ENCODE measurements at places on chromosomes 5 and 9. TPM values are rescaled to one million over a fixed set of nuclear protein-coding genes. Genes with fewer than 3 reads are reported as not detected.

- no peak for DNase-seq
- H3K36me3 ChIP-seq = peaks cover 33% of the 10 kb centered on the region
- peak overlapping the region; percentile 83 for H3K27ac ChIP-seq
- H3K4me1 ChIP-seq = peaks cover 42% of the 10 kb centered on the region
- no peaks in the 10 kb centered on the region for H3K27me3 ChIP-seq
These were observed 941 bp downstream of the XPA start for GRCh38 chr9:97695995-97696802.

DNA sequence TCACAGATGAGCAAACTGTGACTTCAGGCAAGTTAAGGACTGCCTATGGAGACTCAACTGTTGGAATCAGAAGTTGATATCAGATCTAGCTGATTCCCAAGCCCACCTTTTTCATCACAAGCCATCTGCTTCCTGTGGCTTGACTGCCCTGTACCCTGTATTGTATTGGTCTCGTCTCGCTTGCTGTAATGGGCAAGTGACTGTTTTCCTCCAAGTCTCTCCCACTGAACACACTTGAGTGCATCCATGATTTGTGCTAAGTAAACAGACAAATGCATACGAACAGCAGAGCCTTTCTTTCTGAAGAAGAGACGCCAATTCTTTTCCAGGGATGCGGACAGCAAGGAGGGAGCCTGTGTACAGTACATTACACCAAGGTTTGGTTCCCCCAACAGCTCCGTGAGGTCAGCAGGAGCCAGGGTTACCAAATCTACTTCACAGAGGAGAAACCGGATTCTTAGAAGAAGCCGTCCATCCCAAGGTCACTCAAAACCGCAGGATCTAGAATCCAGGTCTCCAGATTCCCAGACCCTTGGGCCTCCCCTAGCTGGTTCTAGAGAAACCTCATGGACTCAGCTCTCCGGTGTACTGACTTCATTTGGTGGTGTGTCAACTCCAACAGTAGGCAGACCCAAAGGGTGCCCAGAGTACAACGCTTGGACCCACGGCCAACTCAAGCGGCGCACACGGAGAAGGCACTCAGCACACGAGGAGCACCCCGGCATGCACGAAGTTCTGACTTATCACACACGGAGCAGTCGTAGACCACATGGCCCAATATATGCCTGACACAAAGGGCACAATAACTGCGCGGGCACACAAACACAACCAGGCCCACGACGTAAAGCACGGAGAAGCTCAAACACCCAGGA lies 1.1 kb downstream of the BAG1 start:
- peak overlapping the region; percentile 98 for H3K4me3 ChIP-seq
- no peak for DNase-seq
- peaks cover 44% of the 10 kb centered on the region for H3K4me1 ChIP-seq
- peaks cover 62% of the 10 kb centered on the region for H3K36me3 ChIP-seq
- H3K27ac ChIP-seq = peak overlapping the region; percentile 96

GRCh38 chr5:178644826-178645545 lies 18.1 kb upstream of the CLK4 start:
- H3K27me3 ChIP-seq = no peaks in the 10 kb centered on the region
- no peaks in the 10 kb centered on the region for H3K36me3 ChIP-seq
- no peak overlapping the region for H3K4me3 ChIP-seq

GRCh38 chr5:171050916-171051315 lies 189.1 kb downstream of the RANBP17 start:
- no peak overlapping the region for H3K4me3 ChIP-seq
- DNase-seq = no peak
- H3K27ac ChIP-seq = no peak overlapping the region

GRCh38 chr9:134247918-134248631 lies 78.2 kb upstream of the RXRA start:
- H3K4me1 ChIP-seq = peaks cover 3% of the 10 kb centered on the region
- H3K36me3 ChIP-seq = no peaks in the 10 kb centered on the region
- no peak for DNase-seq
- no peak overlapping the region for H3K27ac ChIP-seq
- H3K27me3 ChIP-seq = peaks cover 12% of the 10 kb centered on the region
- no peak overlapping the region for H3K4me3 ChIP-seq

- peaks cover 2% of the 10 kb centered on the region for H3K27me3 ChIP-seq
- peaks cover 12% of the 10 kb centered on the region for H3K4me1 ChIP-seq
- H3K36me3 ChIP-seq = peaks cover 11% of the 10 kb centered on the region
- peak overlapping the region; percentile 82 for H3K27ac ChIP-seq
- DNase-seq = no peak
- peak overlapping the region; percentile 84 for H3K4me3 ChIP-seq
These were observed 906 bp downstream of the SLC25A51 start for GRCh38 chr9:37902796-37903646.

DNA sequence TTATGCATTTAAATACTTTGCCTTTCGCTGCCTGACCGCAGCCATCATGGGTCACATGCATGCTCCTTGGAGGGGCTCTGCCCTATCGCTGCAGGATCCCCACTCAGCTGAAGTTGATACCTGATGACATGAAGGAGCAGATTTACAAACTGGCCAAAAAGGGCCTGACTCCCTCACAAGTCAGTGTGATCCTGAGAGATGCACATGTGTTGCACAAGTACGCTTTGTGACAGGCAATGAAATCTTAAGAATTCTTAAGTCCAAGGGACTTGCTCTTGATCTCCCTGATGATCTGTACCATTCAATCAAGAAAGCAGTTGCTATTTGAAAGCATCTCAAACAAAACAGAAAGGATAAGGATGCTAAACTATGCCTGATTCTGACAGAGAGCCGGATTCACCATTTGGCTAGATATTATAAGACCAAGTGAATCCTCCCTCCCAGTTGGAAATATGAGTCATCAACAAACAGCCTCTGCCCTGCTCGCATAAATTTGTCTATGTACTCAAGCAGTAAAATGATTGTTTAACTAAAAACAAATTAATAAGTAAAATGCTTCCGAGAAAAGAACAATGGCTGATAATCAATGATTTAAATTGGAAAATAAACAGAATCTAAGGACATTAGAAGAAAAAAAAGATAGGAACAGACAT lies 41.6 kb upstream of the PPP2CA start:
- H3K27ac ChIP-seq = no peak overlapping the region
- no peak for DNase-seq
- no peaks in the 10 kb centered on the region for H3K36me3 ChIP-seq
- H3K27me3 ChIP-seq = peaks cover 19% of the 10 kb centered on the region
- no peak overlapping the region for H3K4me3 ChIP-seq

Gene IL17B
- not detected for total RNA-seq

Data from activated T-helper 2 cell treated with anti-CD3 and anti-CD28 coated beads, Interferon-gamma antibody, Interleukin-2, Interleukin-4, amounts not matched to agents 10 μg/mL and 5 μg/mL and 100 μg/mL, durations not matched to agents 14 hours and 24 hours and 36 hours (primary cell).